HuH-7.5 (cell line): ENCODE measurements at places on chromosomes 7 and 10.

- DNase-seq: no peak
Measured at GRCh38 chr10:69089638-69090599, 2.0 kb downstream of the SRGN start.

GRCh38 chr7:89094269-89094668 lies 298.7 kb upstream of the TEX47 start:
- DNase-seq: no peak

DNA sequence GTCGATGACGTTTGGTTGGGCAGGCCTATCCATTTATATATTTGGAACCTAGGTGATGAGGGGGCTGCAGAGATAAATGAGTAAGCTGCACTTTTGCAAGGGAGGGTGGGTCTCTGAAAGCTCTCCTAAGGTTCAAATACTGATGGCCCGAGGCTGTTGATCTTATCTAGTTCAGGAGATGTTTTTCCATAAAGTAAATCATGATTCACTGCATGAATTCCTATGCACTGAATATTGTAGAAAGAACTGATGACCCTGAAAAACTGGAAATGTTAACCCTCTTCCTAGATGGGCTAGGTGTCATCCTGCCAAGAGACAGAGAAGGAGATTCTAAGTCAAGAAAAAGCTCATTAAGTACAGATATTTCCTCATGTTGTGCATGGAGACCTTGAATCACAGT lies 459.9 kb downstream of the PLXNA4 start:
- no peak for DNase-seq

GRCh38 chr7:81721437-81721836 lies 48.4 kb downstream of the HGF start:
- no peak for DNase-seq

DNA sequence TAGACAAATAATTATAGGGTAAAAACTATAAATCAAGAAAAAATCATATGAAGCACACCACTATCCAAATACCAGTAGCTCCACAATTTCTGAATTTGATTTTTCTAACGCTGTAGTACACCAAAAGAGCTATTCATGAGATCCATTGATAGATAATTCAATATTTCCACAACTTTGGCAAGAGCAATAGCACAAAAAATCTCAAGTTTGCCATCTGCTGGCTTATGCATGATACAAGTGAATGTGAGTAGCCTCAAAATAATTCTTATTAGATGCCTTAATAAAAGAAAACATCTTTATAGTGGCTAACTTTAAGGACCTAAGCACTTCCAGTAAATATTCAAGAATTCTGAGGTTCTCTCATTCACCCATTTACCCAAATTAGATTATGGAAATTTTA lies 2.2 kb upstream of the TMEM196 start:
- no peak for DNase-seq

GRCh38 chr7:46003161-46003560 lies 82.1 kb upstream of the IGFBP3 start:
- no peak for DNase-seq

- DNase-seq: no peak
Measured at GRCh38 chr7:68980011-68980410, 618.3 kb upstream of the AUTS2 start.

- DNase-seq: no peak
Measured at GRCh38 chr7:1851721-1852516, 181.8 kb downstream of the ELFN1 start.

DNA sequence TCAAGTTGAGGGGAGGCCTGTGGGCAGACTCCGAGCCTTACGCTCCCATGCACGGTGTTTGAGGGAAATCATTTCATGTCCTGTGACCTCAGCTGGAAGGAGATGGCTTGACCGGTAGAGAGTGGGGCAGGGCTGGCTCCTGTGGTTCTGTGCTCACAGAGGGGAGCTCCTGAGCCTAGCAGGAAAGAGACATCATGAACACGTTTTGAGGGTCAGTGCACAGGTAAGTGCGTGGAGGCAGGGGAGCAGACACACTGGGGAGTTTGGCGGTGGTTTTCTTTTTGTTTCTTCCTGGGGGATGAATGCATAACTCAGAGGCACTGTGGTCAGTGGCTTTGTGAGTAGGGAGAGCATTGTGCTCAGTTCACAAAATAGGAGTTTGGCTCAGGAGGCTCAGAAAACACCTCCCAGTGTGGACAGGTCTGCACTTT lies 22.5 kb downstream of the ADCY1 start:
- DNase-seq: no peak

DNA sequence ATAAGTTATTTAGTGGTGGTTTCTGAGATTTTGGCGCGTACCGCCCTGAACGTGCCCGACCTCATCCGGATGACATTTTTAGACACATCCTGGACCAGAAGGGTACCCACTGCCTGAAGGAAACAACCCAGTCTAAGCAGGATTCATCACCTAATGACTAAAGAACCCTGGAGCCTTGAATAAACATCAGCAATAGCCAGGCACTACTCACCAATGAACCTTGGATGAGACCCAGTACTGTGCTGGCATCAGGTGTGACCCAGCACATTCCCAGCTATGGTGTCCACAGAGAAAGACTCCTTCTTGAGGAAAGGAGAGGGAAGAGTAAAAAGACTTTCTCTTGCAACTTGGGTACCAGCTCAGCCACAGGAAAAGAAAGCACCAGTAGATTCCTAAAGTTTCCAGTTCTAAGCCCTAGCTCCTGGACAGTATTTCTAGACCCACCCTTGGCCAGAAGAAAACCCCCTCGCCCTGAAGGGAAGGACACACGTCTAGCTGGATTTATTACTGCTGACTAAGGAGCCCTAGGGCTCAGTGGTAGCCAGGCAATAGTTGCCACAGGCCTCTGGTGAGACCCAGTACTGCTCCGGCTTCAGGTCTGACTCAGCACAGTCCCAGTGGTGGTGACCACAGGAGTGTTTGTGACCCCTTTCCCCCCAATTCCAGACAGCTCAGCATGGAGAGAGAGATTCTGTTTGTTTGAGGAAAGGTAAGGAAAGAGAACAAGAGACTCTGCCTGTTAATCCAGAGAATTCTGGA lies 32.5 kb downstream of the ZNF277 start:
- no peak for DNase-seq

DNA sequence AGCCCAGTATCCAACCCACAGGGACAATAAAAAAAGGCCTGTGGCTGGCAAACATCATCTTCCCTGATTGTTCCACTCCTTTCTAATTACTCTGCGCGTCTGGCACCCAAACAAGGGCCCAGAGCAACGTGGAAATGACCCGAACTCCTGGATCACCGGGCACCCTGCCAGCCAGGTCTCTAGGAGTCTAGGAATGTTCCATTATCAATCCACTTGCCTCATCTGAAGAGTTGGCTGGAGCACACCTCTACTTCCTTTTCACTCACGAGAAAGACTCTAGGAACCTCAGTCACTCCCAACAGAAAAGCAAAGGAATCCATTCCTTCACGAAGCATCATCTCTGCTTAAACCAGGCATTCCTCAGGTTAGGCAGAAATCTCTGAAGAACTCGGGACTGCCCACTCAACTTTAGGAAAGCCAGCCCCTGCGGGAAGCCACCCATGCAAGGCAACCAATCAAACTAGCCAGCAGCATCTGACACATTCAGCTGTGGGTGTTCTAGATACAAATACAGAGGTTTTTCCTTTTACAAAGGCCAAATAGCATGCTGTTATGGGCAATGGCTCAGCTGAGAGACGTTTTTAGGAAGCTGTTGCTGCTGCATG lies 37.7 kb downstream of the ATXN7L1 start:
- DNase-seq: no peak

DNA sequence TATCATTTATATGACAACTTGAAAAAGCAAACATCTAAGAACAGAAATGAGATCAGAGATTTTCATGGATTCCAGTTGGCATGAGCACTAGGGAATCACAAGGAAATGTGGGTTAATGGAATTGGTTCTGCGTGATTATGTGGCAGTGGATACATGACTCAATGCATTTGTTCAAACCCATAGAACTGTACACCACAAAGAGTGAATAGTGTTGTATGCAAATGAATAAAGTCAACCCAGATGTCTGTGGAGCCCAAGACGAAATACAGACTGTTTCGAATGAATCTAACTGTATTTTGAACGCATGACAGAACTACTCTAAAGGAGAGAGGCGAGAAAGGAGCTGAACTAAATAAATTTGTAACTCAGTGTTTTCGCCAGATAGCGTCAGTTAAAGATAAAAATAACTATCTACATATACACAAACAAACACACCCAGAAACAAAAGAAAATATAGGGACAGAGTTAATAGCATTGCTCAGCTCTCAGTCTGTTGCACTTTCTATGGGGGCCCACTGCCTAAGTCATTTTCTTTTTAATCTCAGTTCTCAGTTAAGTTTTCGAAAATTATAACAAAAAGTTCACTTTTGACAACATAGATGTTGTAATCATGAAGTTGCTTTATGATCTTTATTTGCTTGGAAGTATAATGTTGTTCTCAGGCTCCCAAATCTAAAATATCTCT lies 636.7 kb upstream of the SEMA3D start:
- DNase-seq: no peak

GRCh38 chr7:144818511-144818910 lies 17.3 kb downstream of the TPK1 start:
- DNase-seq: no peak

DNA sequence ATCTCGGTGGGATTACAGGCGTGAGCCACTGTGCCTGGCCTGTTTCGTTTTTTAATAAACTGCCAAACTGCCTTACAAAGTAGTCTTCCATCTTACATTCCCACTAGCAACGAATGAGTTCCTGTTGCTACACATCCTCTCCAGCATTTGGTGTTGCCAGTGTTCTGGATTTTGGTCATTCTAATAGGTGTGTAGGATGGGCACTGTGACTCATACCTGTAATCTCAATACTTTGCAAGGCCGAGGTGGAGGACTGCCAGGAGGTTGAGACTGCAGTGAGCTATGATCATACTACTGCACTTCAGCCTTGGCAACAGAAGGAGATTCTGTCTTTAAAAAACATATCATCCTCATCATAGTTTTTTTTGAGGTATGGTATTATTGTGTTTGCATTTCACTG lies 21.4 kb upstream of the RSBN1L start:
- DNase-seq: no peak

GRCh38 chr10:131722121-131722520 lies 178.7 kb upstream of the PPP2R2D start:
- no peak for DNase-seq

GRCh38 chr7:121994625-121995410 lies 121.9 kb downstream of the PTPRZ1 start:
- DNase-seq: peak; percentile 14

- DNase-seq: no peak
Measured at GRCh38 chr7:77460057-77460486, 43.9 kb upstream of the GSAP start.

DNA sequence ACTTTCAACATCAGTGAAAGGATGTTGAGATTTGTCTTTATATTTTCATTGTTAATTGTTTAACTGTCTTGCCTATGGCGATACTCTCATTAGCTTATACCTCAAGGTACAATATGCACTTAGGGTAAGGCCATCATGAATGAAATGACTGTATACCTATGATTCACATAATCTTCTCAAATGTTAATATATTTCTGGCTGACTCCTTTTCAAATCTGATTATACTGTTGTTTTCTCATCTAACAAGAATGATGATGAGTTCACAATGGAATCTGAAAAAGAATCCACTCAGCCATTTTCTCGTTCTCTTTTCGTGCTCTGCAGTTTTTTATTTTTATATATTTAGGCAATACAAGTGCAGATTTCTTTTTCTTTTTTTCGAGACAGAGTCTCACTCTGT lies 159.1 kb downstream of the ARHGAP12 start:
- no peak for DNase-seq

GRCh38 chr10:84005403-84005802 lies 133.9 kb upstream of the GHITM start:
- DNase-seq: no peak

- DNase-seq: no peak
Measured at GRCh38 chr10:76161301-76161582, 729.8 kb downstream of the LRMDA start.

GRCh38 chr10:74932648-74933047 lies 106.2 kb downstream of the KAT6B start:
- no peak for DNase-seq

GRCh38 chr7:34886856-34887255 lies 150.4 kb downstream of the DPY19L1 start:
- DNase-seq: no peak

- no peak for DNase-seq
Measured at GRCh38 chr7:64651203-64651602, 14.7 kb upstream of the ZNF107 start.

DNA sequence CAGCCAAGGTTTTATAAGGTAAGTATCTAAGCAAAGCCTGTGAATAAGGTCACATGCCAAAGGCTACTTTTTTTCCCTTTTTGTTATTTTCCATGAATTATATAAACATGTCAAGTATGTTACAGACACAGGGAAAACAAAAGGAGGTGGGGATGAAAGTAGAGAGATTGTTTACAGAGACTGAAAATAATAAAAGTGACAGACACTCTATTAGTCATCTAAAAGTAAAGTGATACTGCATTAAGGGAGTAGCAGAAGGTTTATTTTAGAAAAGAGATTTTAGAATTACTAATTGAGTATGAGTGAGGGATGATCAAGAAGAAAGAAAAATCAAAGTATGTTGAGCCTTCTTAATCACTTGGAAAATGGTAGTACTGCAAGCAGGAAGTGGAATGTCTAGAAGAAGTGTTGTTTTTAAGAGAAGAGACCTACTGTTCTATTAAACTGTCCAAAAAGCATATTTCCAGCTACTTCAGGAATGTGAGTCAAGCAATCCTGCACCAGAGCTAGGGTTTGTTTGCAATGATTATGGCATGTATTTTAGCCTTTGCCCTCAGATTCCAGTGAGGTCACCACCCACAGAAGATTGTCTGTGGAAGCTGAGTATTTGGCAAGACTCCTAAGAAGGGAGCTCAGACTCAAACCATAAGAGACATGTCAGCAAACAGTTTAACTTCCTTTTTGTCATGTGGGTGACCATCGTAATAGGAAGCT lies 177.9 kb upstream of the PLXDC2 start:
- no peak for DNase-seq

GRCh38 chr10:43772171-43772570 lies 123.5 kb upstream of the ZNF32 start:
- no peak for DNase-seq

- DNase-seq: no peak
Measured at GRCh38 chr7:127667759-127668530, 16.0 kb downstream of the SND1 start.

DNA sequence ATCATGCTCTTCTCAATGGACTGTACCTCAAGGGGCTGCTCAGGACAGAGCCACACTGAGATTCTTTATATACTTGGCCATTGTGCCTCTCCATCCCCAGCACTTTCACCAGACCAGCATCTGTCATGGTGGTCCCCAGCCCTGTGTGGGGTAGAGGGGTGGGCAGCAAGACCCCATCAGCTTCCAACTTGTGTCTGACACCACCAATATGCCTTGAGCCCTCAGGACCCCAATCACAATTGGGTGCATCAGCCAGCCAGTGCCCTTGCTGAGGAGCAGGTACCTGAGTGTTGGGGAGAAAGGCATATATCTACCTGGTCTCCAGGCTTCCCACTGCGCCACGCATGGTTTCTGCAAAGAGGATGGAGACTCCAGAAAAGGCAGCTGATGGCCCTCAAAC lies 56.3 kb downstream of the GRID1 start:
- DNase-seq: no peak

DNA sequence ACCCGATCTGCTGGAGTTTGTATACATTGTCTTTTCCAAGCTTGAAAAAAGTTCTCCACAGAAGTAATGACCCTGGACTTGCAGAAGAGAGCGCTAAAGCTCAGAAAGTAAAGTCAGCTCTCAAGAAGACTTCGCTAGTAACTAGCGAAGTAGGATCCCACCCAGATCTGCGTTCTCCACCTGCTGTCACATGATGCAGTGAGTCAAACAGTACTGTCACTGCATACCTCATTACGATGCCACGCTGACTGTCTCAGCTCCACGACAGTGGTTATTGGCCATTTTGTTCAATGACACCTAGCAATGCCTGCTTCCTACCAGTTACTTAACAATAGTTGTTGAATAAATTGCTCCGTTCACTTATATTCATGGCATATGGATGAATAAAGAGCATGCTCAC lies 29.7 kb upstream of the SEC61G start:
- peak; percentile 80 for DNase-seq
